ENCODE measurements at places on chromosomes 6 and 20. TPM values are rescaled to one million over a fixed set of nuclear protein-coding genes. Genes with fewer than 3 reads are reported as not detected.

LINC00237 gene
- 0.49 TPM for total RNA-seq

DNA sequence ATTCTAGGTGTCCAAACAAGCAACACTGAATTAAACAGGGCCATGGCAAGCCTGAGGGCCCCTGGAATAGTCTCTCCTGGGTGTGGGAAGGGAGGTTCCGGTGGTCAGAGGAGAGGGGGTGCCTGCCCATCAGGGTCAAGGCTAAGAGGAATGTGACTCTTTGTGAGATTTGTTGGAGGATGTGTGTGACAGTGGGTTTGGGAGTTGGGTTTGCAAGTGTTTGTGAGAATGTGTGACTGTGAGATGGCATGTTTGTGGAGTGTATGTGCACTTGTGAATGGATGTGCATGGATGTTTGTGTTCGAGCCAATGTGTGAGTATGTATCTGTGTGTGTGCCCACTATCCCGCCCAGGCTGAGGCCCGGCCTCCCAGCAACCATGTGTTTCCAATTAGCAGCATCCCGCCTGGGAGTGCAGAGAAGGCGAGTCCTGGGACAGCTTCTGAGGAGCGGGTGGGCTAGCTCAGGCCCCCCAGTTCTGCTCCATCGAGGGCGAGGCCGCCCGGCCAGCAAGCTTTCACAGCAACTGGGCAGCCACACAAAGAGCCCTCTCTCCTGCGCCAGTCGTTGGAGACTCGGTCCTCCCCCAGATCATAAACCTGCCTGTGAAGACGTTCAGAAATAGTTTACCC lies 12.6 kb downstream of the FOXC1 start:
- DNase-seq, result no peak
- peaks cover 17% of the 10 kb centered on the region for H3K4me1 ChIP-seq
- H3K27ac ChIP-seq, result no peak overlapping the region
- H3K4me3 ChIP-seq, result no peak overlapping the region

PKHD1 gene
- 0.02 TPM for total RNA-seq

DNA sequence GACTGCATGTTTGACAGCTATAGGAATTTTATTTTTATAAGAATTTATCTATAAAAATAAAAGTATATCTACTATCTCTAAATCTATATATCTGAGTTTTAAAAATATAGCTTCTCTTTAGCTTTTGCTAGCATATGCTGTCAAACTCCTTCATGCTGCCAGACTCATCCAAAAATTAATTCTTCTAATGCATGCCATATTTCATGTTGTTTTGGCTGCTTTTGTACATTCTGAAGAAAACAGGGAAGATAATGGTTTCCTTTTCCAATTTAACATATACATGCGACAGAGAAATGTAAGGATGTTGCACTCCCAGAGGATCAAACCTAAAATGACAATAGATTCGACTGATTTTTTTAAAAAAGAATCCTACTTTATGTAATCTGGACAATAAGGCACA lies 577.2 kb upstream of the FLRT3 start:
- H3K4me3 ChIP-seq, result no peak overlapping the region
- no peak overlapping the region for H3K27ac ChIP-seq
- H3K4me1 ChIP-seq, result no peaks in the 10 kb centered on the region
- no peaks in the 10 kb centered on the region for H3K36me3 ChIP-seq
- H3K27me3 ChIP-seq, result no peaks in the 10 kb centered on the region

- DNase-seq, result no peak
- no peak overlapping the region for H3K27ac ChIP-seq
- H3K4me3 ChIP-seq, result no peak overlapping the region
- no peaks in the 10 kb centered on the region for H3K36me3 ChIP-seq
- H3K27me3 ChIP-seq, result peaks cover 13% of the 10 kb centered on the region
- peaks cover 11% of the 10 kb centered on the region for H3K4me1 ChIP-seq
Measured at GRCh38 chr20:57672953-57673575, 36.8 kb downstream of the PMEPA1 start.
